ENCODE measurements at places on chromosomes 16 and 17. TPM values are rescaled to one million over a fixed set of nuclear protein-coding genes. Genes with fewer than 3 reads are reported as not detected.

RPL13 gene
- total RNA-seq: 965 TPM

SLC5A10 gene
- not detected for total RNA-seq

GRCh38 chr16:381012-381788 lies 578 bp downstream of the PGAP6 start:
- no peaks in the 10 kb centered on the region for H3K27me3 ChIP-seq
- H3K27ac ChIP-seq: peak overlapping the region; percentile 84
- H3K4me3 ChIP-seq: peak overlapping the region; percentile 84

DNA sequence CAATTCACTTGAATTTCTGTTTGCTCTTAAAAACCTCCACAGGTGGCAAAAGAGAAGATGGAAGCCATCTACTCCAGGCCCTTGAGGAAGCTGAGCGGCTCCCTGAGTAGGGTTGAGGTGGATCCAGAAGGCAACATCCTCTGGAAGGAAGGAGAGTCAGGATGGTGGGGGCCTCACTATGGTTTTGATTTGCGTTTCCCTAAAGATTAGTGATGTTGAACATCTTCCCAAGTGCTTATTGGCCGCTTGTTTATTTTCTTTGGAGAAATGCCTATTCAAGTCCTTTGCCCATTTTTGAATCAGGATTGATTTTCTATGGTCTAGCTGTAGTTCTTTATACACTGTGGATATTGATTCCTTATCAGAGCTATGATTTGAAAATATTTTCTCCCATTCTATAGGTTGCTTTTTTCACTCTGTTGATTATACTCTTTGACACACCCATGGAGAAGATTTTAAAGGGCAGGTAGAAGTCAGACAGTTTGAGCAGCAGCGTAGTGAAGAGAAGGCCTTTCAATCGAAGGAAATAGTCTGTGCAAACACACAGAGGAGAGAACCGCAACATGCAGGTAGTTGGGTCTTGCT lies 58.6 kb downstream of the WSB1 start:
- peak overlapping the region; percentile 95 for H3K27ac ChIP-seq
- H3K36me3 ChIP-seq: no peaks in the 10 kb centered on the region
- H3K27me3 ChIP-seq: no peaks in the 10 kb centered on the region
- peak overlapping the region; percentile 66 for H3K4me3 ChIP-seq

DNA sequence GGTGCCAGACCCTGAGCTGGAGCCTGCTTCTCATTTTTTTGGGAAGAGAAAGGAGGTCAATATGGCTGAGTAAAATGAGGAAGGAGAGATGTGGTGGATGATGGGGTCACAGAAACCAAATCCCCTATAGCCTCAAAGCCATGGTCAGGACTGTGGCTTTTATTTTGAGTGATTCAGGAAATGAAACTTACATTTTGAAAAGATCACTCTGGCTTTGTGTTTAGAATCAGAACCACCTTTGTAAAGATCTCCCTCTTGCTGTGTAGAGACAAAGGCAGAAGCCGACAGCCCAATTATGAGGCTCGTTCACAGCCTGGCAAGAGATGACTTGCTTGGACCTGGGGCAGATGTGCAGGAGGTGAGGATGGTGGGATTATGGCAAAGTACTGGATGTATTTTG lies 121.6 kb upstream of the ANKFN1 start:
- H3K4me1 ChIP-seq: no peaks in the 10 kb centered on the region
- no peaks in the 10 kb centered on the region for H3K27me3 ChIP-seq
- no peak for DNase-seq
- no peak overlapping the region for H3K4me3 ChIP-seq
- H3K36me3 ChIP-seq: no peaks in the 10 kb centered on the region

- H3K4me3 ChIP-seq: no peak overlapping the region
- H3K27me3 ChIP-seq: no peaks in the 10 kb centered on the region
- no peak overlapping the region for H3K27ac ChIP-seq
- DNase-seq: no peak
- no peaks in the 10 kb centered on the region for H3K36me3 ChIP-seq
These were observed 11.1 kb downstream of the DEXI start for GRCh38 chr16:10931134-10931533.

- no peaks in the 10 kb centered on the region for H3K36me3 ChIP-seq
- no peak overlapping the region for H3K27ac ChIP-seq
- DNase-seq: no peak
- no peaks in the 10 kb centered on the region for H3K27me3 ChIP-seq
These were observed 2.4 kb downstream of the TMEM95 start for GRCh38 chr17:7357381-7357780.

GRCh38 chr16:19307587-19308241 lies 22.2 kb downstream of the CLEC19A start:
- H3K36me3 ChIP-seq: no peaks in the 10 kb centered on the region
- no peaks in the 10 kb centered on the region for H3K27me3 ChIP-seq
- no peaks in the 10 kb centered on the region for H3K4me1 ChIP-seq
- DNase-seq: no peak
- no peak overlapping the region for H3K27ac ChIP-seq
- no peak overlapping the region for H3K4me3 ChIP-seq

GRCh38 chr16:49268667-49269066 lies 13.0 kb downstream of the CBLN1 start:
- no peaks in the 10 kb centered on the region for H3K36me3 ChIP-seq
- DNase-seq: no peak
- H3K27ac ChIP-seq: no peak overlapping the region
- H3K4me3 ChIP-seq: no peak overlapping the region

- H3K4me1 ChIP-seq: peaks cover 13% of the 10 kb centered on the region
- H3K36me3 ChIP-seq: no peaks in the 10 kb centered on the region
- no peak for DNase-seq
- no peak overlapping the region for H3K27ac ChIP-seq
These were observed 3.3 kb downstream of the ATPAF2 start for GRCh38 chr17:18035704-18036103.

Data from Panc1 (cell line).